ENCODE measurements at places on chromosomes 7 and 10.

- no peak for DNase-seq
Observed at GRCh38 chr10:74855027-74855426, 28.6 kb downstream of the KAT6B start.

GRCh38 chr7:41219276-41219675, 483.6 kb downstream of the INHBA start:
- DNase-seq: peak; percentile 62

DNA sequence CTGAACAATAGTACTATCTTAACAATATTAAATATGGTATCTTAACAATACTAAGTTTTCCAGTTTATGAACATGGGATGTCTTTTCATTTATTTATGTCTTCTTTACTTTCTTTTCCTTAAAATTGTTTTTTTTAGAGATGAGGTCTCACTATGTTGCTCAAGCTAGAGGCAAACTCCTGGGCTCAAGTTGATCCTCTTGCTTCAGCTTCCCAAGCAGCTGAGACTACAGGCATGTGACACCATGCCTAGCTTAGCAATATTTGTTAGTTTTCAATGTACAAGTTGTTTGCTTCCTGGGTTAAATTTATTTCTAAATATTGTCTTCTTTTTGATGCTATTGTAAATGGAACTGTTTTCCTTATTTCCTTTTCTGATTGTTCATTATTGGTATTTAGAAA, 16.9 kb downstream of the CDH23 start:
- no peak for DNase-seq

GRCh38 chr10:88409236-88409635, 173.9 kb downstream of the RNLS start:
- DNase-seq: no peak

DNA sequence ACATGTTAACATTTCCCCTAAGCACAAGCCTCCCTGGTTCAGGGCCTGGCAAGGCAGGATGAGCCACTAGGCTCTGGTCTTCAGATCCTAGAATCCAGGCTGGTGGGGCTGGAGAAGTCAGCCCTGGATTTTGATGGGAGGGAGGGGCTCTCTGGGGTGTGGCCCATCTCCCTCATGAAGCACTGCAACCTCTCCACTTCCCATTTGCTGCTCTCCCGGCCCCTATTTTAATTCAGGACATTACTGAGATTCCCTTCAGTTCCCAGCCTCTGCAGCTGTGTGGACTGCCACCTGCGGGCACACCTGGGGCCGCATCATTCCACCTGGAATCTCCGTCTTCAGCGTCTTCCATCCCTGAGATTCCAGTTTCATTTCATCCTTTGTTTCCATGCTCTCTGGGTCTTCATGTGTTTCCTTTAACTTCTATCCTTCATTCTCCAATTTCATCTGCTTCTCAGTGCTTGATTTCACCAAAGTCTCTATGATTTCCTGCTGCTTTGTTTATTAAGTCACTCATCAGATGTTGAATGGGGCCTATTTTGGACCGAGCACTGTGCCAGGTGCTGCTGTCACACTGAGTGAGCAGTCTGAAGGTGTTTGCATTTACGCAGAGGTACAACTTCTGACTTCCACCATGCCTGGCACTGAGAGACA, 253.6 kb downstream of the WDR37 start:
- DNase-seq: no peak

GRCh38 chr10:100826031-100826651, 80.8 kb downstream of the PAX2 start:
- DNase-seq: no peak

GRCh38 chr10:5738427-5738826, 53.8 kb downstream of the TASOR2 start:
- DNase-seq: no peak

- DNase-seq: no peak
Observed at GRCh38 chr10:113692271-113692670, 12.6 kb downstream of the CASP7 start.

- peak; percentile 57 for DNase-seq
Observed at GRCh38 chr10:89301721-89302445, at the start of gene IFIT2. Gene IFIT2 (plus strand): TSS chr10:89302046. CDS start chr10:89302124, 78 bp downstream.

DNA sequence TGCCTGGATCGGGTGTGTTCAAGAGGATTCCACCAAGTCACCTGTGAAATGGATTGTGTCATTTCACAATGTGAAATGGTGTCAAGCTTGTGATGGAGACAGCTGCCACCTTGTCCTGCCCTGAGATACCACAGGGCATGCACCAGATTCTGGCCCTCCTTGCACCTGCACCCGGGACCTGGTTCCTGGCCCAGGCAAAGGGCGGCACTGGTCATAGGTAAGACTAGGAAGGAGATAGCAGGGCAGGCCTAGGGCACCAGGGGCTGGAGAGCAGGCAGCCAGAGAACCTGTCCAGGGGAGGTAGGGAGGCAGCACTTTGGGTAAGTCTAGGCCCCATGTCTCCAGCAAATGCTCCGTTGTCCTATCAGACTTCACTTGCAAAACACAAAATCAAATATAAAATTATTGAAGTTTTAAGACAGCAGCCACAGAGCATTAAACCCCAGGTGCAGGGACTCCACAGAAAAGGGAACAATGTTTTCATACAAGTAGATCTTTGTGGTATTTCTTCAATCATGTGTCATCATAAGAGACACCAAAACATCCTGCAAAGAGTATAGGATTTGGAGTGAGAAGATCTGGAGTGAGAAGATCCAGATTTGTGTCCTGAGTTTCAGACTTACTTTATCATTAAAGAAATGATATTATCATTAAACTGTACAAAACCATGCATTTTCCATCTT, 22.7 kb upstream of the ZNF800 start:
- no peak for DNase-seq

DNA sequence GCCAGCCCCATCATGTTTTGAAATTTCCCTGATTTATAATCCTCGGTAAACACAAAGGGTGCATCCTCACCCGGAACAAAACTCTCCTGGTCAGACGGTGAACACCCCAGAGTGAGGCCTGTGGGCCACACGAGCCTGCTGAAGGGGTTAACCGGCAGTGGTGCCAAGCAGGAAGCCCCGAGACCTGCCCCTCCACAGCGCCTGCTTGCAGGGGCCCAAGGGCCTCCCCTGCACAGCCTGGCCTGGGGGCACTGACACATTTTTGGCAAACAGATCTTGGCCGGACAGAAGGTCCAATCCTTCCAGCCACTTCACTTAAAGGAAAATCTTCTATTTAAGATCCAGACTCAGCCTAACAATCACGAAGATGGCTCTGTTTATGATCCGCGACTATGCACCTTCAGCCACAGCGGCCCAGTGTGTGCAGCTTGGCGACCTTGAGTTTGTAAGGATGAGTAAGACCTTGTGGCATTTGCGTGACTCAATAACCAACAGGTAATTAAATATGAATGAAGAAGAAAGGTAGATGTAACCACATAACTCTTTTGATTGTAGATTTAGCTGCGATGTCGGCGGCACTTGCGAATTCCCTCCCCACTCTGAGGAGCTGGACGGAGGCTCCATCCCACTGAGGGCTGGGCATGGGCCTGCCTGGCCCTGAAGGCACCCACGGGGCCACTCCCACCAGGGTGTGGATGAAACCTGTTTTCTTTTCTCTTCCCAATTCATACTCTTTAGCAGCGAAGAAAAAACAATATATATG, 328.2 kb downstream of the DNAJB6 start:
- DNase-seq: no peak

DNA sequence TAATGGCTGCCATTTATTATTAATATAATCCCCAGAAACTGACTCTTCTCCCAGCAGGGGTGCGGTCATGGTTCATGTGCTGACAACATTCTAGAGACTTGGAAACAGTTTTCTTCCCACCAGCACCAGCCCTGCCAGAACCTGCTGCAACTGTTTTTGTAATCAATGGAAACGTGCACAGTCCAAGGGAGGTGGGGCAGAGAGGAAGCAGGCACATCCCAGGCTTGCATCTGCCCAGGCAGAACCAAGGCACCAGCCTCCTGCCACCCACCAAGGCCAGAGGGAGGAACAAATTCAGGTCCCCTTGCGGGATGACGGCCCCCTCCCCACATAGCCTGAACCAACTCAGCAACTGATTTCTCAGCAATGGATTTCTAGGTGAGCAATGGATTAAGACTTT, 119.0 kb downstream of the OAT start:
- no peak for DNase-seq

GRCh38 chr7:38327637-38328036, 54.2 kb upstream of the TARP start:
- DNase-seq: no peak

DNA sequence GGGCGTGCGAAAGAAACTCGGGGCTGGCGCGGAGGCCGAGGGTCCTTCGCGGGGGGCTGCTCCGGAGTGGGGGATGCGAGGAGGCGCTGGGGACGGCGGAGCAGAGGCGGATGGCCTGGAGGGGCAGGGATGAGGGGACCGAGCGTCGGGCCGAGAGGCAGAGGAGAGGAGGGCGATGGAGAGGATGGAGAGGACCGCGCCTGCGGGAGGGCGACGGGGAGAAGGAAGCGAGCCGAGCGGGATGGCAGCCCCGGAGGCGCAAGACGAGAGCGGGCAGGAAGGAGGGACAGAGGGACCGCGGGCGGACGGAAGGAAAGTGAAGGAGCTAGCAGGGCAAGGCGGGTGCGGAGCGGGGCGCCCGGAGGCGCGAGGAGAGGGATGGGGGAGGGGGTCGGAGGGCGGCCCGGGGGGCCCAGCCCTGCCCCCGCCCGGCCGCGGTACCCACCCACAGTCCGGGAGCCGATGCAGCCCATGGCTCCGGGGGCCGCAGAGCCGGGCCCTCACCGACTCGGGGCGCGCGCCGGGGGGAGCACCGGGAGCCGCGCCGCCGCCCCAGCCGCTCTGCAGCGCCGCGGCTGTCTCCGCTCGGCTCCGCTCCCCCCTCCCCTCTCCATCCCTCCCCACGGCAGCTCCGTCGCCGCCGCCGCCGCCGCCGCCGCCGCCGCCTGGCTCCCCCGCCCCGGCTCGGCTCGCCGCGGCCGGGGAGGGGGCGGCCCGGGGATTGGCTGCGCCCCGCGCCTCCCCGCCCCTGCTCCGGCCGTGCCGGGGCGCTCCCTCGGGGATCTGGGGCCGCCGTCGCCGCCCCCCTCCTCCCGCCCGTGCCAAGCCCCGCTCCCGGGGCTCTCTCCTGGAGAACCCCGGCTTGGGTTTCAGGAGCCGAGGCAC, at the start of gene FAM131B:
Gene FAM131B, minus strand, starts transcription at position 583 of the 885 bp plus-strand sequence. Its CDS starts 110 bp downstream, at position 473.
- no peak for DNase-seq

DNA sequence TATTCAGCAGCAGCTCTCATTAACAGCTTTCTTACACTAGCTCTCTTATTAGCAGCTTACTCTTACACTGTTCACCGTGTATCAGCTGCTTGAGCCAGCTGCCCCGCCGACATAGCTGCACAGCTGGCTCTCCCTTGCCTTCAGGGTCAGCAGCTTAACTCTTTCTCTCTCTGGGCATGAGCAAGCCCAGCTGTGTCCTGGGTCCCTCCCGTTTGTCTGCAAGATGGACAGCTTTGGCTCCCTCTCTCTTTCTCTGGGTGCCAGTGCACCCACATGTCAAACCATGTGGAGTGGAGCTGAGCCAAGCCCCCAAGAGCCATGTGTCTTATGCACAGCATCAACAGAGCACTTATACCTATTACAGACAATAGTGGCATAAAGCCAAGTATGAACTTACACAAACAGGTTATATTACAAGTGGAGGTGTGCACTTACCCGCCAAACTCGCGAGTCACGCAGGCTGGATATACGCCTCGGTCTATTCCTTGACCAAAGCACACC, 35.7 kb upstream of the MTPAP start:
- DNase-seq: peak; percentile 30

GRCh38 chr10:28722065-28722803, 44.9 kb downstream of the BAMBI start:
- DNase-seq: no peak

DNA sequence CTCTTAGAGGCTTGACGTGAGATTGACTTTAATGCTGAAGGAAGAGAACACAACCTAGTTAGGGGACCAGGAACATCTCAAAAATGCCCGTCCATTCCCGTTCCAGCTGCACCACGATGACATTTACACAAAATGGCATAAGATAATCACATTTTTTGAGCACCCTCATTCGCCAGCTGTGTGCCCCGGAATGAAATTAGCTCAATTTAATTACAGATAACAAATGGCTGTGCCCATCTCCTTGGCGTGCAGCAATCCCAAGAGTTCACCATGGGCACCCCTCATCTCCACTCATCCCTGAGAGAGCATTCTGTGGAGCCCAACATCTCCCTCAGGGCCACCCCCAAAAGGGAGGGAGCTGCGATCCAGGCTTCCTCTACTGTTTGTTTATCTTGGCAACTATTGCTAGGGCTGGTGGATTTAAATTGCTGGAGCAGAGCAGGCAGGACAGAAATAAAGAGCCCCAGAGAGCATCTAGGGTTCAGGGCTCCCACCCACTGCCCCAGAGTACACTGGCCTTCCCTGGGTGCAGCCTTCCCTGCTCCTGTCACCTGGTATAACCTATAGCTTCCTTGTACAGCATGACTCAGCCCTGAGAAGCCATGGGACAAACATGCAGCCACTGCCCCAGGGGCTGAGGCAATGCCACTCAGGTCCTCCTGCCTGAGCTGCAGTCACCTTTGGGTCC, 263.5 kb downstream of the ZEB1 start:
- peak; percentile 12 for DNase-seq

GRCh38 chr10:118701529-118702323, 53.0 kb downstream of the CACUL1 start:
- no peak for DNase-seq

DNA sequence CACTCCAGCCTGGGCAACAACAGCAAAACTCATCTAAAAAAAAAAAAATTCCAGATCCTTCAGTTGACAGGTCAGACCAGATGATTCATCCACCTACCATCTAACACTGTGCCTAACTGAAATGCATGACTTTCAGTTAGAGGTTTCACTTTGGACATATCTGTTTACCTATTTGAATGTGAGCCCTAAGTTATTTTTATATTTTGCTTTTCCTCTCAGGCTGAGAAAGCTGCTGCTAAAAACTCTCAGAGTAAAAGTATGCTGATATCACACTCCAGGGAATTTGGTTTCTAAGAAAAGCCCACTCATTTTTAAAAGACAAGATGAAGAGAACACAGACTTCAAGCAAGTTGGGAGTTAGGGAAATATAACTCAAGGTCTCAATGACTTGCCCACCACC, 126.0 kb downstream of the SGMS1 start:
- peak; percentile 35 for DNase-seq

DNA sequence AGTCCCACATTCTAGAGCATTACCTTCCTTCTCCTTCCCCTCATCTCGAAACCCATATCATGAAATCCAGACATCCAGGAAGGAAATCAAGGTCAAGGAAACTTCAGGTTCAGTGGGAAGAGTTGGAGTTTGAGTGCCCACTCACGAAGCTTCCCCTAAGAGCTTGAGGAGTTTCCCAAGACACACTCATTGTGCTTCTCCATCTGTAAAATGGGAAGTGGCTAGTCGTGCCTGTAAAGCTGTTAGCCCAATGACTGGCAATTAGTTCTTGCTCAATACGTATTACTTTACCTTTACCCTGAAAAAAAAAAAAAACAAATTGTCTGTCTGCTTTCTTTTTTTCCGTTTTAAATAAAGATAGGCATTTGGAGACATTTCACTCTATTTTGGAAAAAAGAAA, 42.3 kb downstream of the GPAM start:
- DNase-seq: no peak
